ENCODE measurements at places on chromosomes 6 and 20.
A peak's percentile ranks its signal among the peaks of the same experiment; 100 is the strongest.

DNA sequence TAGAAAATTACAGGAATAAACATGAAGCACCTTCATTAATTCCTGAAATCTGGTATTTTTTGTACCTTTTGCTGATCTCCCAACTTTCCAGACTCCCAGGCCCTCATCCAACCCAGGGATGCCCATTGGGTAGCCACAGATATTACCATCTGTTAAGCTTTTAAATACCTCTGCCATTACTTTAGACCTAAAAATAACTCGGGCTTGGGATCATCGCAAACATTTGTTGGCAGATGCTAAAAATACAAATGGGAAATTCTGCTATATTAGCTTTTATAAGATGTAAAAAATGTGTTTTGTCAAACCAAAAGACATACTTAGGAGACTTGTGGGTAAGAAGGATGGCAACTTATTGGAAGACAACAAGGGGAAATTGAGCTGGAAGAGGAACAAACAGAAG lies 376.1 kb downstream of the CENPW start:
- no peak for DNase-seq

GRCh38 chr6:41929924-41930323 lies 8.6 kb downstream of the BYSL start:
- no peak for DNase-seq

DNA sequence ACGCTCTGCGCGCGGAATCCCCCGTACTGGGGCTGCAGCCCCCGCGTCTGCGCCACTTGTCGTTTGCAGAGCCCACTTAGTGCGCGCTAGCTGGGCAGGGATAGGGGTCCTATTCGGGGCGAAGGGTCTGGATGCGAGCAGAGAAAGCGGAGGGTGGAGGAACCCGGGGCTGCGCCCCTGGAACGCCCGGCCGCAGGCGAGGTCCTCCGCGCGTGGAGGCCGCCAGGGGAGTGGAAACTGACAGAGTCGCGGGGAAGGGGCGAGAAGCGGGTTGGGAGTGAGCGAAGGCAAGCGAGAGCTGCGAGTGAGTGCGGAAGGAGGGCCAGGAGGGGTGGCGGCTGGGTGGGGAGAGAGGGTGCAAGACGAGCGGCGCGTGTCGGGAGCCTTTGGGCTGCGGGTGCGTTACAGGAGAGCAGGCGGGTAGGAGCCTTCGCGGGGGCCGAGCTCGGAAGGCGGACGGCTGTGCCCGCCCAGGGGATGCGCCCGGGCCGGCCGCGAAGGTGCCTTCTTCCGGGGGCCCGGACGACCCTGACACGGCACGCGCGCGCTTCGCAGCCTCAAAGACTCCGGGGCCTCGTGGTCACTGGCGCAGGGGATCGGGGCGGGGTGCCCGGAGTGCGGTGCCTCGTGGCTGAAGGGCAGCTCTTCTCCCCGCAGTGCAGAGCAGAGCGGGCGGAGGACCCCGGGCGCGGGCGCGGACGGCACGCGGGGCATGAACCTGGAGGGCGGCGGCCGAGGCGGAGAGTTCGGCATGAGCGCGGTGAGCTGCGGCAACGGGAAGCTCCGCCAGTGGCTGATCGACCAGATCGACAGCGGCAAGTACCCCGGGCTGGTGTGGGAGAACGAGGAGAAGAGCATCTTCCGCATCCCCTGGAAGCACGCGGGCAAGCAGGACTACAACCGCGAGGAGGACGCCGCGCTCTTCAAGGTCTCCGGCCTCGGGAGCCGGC lies 1.2 kb downstream of the IRF4 start:
- no peak for DNase-seq

DNA sequence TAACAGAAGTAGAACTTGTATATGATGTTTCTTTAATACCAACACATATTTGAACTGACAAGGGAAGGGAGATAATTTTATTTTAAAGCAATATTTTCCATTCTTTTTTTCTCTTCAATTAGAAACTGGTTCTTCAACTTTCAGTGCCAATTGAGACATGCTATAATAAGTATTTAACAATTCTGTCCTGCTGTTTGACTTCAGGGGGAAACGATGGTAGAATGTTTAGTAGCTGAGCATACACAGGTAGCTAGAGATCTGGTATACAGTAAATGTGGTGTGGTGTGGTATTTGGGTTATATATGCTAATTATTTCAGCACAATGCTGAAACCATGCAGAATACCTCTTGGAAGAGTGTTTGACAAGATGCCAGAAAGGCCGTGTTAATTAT lies 156.9 kb downstream of the ARID1B start:
- DNase-seq = no peak

DNA sequence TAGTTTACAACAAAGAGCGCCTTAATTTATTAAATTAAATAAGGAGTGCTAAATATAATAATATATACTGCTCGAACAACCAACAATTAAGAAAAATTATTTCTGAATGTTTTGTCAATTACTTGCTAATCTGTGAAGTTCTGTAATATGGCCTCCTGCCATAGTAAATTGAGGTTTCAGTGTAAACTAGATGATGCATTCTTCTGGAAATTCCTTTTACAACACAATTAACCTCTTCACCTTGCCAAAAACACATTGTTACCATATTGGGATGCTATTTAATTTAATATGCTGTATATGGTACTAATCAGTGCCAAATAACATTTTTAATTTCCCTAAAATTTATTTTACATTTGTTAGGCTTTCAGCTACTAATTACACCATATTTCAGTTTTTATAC lies 808.4 kb upstream of the CITED2 start:
- DNase-seq = no peak

DNA sequence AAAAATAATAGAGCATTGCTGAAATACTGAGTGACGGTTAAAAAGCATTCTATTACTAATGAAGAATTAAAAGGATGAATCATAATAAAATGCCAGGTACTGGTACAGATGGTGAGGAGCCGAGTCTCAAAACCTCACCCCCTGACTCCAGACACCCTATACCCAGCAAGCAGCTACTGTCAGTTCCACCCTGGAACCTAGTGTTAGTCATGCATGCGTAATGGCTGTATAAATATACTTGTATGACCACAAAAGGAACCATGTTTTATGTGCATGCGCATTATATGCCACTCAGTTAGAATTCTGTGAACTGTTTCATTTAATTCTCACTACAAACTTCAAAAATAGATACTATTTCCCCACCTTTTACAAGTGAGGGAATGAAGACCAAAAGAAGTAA lies 568.7 kb upstream of the RNF217 start:
- DNase-seq = no peak

DNA sequence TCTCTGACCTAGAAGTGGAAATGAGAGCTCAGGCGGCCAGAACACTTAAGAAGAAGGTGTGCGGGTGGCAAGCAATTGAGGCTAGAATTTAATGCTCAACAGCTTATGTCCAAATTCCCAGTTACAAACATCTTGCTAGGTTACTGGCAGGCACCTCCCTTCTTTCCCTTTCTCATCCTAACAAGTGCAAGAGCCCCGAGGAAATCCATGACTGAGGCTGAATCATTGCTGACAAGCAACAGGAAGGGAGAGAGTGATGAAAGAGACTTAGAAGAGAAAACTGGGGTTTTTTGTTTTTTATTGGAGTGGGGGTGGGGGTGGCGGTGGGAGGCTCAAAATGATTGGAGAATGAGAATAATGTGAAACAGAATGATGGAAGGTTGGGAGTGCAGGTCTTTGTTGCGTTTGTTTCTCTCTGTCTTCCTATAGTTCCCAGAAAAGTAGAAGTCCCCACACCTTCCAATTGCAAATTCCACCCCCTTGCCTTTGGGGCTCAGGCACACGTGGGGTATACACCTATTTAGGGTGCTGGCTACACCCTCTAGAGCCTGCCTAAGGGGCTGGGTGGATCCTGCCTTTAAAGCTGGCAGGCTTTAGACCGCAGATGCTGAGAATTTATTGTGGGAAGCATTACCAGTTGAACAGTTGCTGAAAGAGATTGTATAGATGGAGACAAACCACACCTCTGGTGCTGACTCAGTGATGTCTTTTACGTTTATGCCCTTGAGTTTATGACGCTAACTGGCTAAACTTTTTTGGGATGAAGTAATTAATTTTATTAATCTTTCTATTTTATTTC lies 1.4 kb downstream of the FAM83B start:
- DNase-seq = no peak

GRCh38 chr20:7693761-7694160 lies 246.5 kb downstream of the HAO1 start:
- DNase-seq = no peak

DNA sequence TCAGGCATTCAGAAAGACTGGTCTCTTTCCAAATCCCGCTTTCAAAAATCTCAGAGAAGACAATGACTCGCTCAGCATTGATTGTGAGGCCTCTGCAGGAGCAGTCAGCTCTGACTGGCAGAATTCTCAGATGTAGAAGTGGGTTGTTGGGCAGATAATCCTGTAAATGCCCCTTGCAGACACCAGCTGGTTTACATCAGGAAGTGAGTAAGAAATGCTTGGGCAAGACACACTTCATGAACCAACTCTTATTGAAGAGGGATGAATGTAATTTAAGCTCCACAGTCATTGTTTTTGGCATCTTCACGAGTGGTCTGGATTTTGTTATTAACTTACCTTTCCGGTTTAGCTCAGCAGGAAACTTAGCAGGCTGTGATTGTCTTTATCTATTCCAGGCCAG lies 166.6 kb downstream of the PLCB4 start:
- no peak for DNase-seq

- DNase-seq = no peak
Measured at GRCh38 chr6:3801960-3802359, 47.2 kb upstream of the FAM50B start.

DNA sequence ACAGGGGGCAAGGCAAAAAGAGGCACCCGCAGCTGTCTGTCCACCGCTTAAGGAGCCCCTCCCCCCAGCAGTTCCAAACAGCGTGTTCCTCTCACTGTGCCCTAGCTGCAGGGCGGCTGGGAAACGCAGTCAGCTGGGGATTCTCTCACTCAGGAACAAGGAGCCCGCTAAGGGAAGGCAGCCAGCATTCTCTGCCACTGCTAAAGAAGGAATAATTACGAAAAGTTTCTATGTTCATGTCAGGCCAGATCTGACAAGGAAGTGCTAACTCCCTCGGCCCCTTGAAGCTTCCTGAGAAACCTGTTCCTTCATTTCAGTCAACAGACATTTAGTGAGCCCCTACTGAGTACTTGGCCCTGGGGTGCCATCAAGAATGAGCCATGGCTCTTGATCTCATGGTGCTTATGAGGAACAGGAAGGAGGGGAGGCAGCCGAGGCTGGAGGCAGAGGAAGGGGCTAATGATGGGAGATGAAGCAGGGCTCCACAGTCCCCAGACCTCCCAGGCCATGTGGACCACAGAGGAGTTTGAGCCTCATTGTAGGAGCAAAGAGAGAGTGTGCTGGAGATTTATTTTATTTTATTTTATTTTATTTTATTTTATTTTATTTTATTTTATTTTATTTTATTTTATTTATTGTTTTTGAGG lies 101.7 kb upstream of the PMEPA1 start:
- no peak for DNase-seq

GRCh38 chr6:164106345-164106769 lies 691.8 kb downstream of the QKI start:
- DNase-seq = peak; percentile 71

DNA sequence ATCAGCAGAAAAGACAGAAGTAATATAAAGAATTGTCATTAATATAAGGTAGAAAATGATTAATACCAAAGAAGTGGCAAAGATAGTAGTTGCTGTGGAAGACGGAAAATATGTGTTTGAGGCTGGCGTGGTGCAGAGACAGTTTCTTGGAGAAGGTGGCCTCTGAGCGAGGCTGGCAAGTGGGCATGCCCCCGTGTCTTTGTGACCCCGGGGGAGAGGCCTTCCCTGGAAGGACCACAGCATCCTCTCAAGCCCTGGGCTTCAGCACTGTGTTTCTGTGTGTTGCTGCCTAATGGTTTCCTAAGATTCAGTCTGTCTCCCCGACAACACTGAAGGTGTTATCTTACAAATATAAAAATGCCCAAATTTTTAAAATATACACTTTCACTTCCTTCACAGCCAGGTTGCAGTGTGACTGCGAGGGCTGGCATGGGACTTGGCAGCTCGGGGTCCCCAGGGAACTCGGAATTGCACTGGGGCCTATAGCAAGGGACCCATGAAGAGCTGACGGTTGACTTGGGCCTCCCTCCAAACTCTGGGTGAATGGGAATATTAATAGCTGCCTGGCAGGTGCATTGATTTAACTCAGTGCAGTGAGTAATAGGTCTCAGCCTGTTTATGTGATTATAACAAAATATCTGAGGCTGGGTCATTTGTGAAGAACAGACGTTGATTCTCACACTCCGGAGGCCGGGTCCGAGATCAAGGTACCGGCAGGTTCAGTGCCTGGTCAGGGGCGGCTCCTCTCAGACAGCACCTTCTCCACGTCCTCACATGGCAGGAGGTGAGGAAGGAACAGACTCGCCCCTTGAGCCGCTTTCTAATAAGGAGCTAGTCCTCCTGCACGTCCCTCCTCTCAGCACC lies 47.4 kb upstream of the AFDN start:
- DNase-seq = no peak

GRCh38 chr20:7383216-7383615 lies 557.0 kb downstream of the HAO1 start:
- no peak for DNase-seq

DNA sequence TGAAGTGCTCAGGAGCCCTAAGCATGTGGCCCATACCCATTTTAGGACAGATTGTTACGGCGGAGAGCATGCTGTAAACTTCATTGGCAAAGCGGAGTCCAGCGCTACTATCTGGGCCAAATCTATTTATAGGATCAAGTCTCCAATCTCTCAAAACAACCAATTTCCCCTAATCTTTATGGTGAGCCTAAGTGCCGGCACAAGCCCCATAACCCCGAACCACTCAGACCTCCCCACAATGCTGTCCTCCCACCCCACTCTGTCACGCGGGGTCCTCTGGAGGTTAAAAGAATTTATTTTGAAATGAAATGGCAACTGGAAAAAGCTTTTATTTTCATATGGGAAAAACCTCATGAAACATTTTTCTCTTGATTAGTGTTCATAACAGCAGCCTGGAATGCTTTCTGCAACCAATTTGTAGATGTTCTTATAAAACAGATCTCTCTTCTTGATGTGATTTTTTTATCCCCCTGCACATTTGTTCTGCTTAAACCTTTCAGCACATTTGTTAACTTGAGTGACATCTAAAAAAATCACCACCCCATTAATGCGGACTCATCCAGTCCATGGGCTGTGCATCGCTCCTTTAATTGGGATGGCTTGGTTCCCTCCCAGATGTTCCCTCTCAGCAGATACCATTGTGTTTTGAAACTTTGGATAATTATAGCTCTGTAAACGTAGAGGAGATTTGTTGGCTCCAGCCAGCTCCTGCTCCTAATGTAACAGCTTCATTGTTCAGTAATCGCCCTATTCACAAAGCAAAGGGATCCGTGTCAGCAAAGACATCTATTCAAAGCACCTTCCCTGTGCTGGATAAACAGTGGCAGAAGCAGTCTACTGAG lies 323.6 kb downstream of the CD83 start:
- DNase-seq = no peak

DNA sequence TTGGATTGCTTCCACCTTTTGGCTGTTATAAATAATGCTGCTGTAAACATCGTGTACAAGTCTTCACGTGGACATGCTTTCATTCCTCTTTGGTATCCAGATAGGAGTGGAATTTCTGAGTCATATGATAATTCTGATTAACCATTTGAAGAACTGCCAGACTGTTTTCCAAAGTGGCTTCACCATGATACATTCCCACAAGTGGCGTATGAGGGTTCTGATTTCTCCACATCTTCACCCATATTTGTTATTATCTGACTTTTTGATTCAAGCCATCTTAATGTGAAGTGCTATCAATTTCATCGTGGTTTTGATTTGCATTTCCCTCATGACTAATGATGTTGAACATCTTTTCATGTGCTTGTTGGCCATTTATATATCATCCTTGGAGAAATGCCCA lies 2.9 kb upstream of the SNRPB start:
- no peak for DNase-seq

GRCh38 chr6:31617010-31617409 lies 2.0 kb downstream of the AIF1 start:
- DNase-seq = no peak
